Mucosa of gallbladder (tissue), 1 donor: ENCODE measurements at places on chromosomes 13 and 19. TPM values are rescaled to one million over a fixed set of nuclear protein-coding genes. Genes with fewer than 3 reads are reported as not detected.

DNA sequence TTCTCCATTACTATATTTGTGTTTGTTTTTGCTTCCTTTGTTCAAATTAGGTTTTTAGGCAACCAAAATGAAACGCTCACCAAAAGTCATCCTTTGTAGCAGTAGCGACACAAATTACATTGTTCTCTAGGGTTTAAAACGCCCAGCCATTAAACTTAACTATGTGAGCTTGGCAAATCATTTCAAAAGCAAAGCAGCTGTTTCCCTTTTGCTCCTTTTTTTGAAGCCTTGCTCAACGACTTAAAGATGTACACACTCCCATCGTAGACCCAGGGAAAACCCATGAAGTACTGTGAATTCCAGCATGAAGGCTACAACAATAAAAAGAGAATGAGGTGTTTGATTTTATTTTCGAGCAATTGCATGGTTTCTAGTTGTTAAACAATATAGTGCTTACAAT, 106.7 kb downstream of the RAP2A start:
- DNase-seq, result no peak

DNA sequence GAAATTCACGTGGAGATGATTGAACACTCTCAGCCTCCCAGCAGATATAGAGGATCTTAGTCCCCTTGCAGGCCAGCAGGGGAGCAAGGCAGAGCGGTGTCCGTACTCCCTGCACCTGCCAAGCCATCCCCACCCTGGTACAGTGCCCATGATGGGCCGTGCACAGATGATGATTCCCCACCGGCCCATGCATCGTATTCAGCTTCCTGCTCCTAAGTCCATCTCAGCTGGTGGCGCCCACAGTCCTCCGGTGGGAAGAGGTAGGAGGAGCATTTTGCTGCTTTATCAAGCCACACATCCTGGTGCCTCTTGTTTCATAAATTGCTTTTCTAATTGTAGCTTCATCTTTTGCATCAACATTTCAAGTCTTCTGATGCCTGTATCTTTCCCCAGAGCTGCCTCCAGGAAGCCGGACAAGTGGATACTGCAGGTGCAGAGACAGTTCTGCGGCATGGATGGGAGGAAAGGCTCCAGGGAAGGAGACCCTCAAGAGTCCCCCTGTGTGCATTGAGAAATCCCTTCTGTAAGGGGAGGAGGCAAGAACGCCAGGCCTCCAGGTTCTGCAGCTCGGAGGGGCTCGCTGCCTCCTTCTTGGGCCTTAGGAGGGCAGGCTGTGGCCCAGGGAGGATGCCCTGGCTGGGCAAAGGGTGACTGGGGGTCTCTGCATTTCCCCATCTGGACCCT, 55.3 kb downstream of the F2RL3 start:
- DNase-seq, result no peak

DNA sequence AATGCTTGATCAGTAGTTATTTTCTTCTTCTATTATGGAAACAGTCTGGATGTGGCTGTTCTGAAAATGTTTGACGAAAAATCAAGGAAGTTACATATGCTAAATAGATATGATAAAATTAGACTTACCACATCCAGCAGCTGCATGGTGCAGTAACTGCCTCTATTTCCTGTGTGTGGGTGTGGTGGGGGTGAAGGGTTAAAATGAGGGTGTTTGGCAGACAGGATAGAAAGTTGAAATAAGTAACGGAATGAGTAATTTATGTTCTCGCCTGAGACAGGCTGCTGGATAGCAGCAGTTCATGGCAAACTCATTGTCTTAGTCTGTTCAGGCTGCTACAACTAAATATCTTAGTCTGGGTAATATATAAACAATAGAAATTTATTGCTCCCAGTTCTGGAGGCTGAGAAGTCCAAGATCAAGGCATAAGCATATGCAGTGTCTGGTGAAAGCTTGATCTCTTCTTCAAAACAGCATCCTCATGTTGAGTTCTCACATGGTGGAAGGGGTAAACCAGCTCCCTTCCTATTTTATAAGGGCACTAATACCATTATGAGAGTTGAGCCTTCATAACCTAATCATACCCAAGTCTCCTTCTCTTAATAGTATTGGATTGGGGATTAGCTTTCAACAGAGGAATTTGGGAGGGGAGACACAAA, 1248.9 kb downstream of the SLITRK5 start:
- DNase-seq, result no peak

DNA sequence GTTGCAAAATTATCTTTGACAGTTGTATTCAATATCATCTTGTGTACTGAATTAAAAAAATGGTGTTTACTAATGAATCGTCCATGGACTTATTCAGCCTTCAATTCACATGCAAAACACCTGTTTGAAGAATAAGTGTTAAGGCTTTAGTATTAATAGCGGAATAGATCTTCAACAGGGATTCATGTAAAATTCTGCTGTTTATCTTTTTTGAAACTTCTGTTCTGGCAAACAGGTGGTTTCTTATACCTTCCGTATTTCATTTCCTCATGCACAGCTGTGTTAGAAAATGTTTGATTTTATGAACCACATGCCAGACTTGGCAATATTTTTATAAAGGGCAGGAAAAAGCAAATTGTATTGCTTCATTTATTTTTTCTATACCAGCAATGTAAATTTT, 255.7 kb downstream of the DACH1 start:
- DNase-seq, result no peak

DNA sequence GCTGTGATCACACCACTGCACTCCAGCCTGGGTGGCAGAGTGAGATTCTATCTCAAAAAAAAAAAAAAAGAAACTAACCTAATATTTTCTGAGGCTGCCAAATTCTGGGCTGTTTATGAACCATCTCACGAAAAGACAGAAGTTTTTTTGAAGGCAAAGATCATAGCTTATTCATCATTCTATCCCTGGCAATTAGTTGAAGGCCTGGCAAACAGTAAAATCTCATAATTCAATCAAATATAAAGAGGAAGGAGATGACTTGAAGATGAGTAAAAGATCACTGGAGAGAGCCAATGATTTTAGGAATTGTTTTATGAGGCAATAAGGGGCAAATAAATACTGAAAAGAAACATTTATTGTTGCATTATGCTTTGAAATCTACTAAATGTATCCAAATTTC, 216.5 kb downstream of the DCLK1 start:
- DNase-seq, result no peak

GRCh38 chr19:16640951-16641350, 12.9 kb upstream of the MED26 start:
- no peak for DNase-seq

- no peak for DNase-seq
These were observed 145.5 kb upstream of the SPRY2 start for GRCh38 chr13:80486402-80486801.

DNA sequence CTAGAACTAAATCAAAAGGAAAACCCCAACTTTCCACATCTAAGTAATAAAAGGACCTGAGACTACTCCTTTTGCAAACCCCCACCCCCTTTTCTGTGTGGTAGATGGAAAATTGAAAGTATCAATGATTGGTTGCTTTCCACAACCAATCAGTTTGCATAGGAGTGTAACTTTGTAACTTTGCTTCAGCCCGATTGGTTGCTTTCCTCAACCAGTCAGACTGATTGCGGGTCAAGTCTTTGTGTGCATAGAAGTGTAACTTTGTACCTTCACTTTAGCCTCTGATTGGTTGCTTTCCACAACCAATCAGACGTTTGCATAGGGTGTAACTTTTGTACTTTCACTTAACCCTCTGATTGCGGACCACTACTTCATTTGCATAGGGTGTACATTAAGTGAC, 8.0 kb upstream of the B3GLCT start:
- DNase-seq, result no peak

KLK1 gene
- 1.5 TPM for total RNA-seq

- no peak for DNase-seq
These were observed 1.7 kb upstream of the PNKP start for GRCh38 chr19:49869009-49869483.

DNA sequence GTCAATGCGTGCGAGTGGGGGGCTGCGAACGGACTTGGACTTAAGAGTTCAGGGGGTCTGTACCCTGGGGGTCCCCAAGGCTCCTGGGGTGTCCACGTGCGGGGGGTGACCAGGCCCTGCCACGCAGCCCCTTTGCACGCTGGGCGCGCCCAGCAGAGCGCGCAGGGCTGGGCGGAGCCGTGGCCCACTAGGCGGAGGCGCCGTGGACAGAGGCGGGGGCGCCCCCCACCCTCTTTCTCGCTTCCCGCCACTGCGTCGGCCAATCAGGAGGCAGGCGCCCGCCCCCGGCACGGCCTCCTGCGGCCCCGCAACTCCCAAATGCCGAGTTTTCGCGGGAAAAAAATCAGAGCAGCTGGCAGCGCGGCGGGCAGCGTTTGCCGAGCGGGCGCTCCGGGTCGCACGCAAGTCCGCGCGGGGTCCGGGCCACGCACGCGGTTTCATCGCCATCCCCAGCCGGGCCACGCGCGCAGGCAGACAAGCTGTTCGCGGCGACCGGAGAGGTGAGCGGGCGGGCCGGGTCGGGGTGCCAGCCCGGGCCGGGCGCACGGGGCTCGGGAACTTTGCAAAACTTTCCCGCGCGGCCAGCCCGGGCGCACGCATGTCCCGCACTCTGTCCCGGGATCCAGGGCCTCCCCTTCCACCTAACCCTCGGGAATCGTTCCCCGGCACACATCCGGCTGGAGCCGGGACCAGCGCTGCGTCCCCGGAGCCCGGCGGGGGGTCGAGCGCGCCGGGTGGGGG, at the start of gene UHRF1:
TSS of gene UHRF1 (plus strand) at position 346 of the 741 bp plus-strand sequence. CDS start 1,385 bp downstream, outside the sequence.
- DNase-seq, result no peak

CDX2 gene
- 0.17 TPM for total RNA-seq

- no peak for DNase-seq
These were observed 22.5 kb downstream of the LTBP4 start for GRCh38 chr19:40623403-40624251.

DNA sequence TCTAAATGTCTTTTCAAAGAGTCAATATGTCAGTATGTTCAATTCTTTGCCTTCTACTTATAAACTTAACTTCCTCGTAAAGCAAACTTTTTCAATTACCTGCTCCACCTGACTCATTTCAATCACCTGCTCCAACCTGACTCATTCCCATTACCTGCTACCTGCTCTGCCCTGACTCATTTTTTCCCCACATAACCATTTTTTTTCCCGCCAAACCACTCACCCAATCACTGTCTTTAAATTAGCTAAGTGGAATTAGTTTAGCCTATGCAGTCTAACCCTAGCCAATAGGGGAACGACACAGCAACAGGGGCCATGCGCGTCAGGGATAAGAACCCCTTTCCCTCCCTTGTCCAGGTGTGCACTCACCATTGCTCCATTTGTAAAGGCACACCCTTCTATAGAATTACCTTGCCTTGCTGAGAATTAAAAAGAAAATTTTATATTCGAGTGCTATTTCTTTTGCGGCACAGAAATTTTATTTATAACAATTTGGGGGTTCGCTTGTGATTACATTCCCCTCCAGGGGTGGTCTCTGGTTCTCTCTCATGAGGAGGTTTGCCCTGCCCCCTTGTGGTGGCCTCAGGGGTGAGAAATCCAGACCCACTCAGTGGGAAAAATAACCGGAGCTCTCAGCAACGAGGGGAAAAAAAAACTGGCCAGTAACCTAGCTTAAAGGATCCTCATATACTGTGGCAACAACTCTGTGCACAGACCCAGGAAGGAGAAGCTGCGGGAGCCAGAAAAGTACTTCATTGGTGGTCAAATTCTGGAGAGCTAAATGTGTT, 193.1 kb downstream of the ZNF486 start:
- no peak for DNase-seq

DNA sequence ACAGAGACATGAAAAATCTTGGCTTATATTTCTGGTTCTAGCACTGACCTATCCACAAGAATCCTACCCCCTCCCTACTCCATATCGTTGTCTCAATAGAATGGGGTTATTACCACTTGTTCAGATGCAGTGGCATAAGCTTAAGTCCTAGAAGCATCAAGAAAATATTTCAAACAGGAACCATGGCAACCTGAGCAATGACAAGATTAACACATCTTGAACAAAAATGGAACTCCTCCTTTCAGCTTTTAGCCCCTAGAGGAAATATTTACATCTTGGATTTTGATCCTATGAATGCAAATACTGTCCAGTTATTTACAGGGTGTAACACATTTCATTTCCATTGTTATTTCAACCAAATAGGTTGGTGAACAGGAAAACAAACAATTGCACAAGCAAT, 46.1 kb upstream of the TSC22D1 start:
- no peak for DNase-seq
